ENCODE measurements at places on chromosomes 3 and 15.

GRCh38 chr3:176041812-176042211 is 1155.5 kb downstream of the TBL1XR1 start:
- DNase-seq = no peak

DNA sequence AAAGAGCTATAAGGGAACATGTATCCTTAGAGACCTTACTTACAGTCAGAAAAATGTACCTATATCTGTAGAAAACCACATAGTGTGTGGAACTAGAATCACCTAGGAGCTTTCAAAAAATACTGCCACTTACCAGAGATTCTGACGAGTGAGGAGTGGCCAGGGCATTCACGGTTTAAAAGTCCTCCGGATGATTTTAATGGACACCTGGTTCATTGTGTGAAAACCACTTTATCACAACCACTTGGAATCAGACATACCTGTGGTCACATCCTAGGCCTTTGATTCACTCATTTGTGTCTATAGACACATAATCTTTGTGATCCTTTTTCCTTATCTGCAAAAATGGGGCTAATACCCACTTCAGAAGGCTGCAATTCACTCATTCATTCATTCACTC is 159.8 kb downstream of the MBNL1 start:
- DNase-seq = no peak

- no peak for DNase-seq
Observed at GRCh38 chr3:190853464-190853863, 9.0 kb downstream of the GMNC start.

DNA sequence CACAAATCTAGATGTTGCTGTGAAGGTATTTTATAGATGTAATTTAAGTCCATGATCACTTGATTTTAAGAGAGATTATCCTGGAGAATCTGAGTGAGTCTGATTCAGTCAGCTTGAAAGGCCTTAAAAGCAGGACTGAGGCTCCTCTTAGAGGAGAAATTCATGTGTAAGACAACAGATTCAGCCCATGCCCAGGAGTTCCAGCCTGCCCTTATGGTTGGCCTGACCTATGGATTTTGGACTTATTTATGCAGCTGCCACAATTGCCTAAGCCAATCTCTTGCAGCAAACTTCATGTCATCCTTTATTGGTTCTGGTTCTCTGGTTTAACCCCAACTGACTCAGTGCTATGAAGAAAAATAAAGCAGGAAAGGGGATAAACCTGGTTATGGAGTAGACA is 296.5 kb upstream of the RASGRP1 start:
- no peak for DNase-seq

DNA sequence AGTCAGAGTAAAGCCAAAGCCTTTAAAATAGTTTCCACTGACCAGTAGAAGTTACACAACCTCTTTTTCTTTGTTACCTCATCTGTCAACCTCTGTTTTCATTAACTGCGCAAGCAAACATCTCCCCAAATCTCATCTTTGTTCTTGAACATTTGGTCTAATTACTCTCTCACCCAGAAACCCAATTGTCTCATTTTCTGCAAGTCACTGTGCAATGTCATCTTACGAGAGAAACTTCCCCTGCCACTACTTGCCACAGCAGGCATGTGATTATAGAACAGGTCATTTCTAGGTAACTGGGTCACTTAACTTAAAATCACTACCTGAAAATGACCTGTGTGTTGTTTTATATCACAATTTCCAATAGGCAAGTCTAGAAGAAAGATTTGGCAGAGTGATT is 159.4 kb downstream of the SI start:
- DNase-seq = no peak

DNA sequence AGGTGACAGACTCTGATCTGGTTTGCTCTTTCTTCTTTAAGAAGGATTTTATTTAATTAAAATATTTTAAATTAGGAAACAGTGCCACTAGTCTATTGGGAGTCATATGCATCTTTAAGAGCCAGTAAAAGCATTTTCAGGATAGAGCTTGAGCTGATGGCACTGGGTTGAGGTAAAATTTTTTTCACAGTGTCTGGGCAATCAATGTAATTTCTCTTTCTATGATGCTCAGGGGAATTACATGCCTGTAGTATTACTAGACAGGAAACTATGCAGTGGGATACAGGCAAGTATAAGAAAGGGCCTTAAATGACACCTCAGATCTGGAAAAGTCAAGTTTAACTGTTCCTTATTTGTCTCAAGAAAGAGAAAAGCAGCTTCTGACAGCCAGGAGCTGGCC is 76.4 kb downstream of the GAP43 start:
- DNase-seq = no peak

- DNase-seq = no peak
Observed at GRCh38 chr15:53980021-53980420, 1.8 kb downstream of the UNC13C start.

- DNase-seq = peak; percentile 39
Observed at GRCh38 chr15:87477737-87478686, 778.5 kb downstream of the NTRK3 start.

DNA sequence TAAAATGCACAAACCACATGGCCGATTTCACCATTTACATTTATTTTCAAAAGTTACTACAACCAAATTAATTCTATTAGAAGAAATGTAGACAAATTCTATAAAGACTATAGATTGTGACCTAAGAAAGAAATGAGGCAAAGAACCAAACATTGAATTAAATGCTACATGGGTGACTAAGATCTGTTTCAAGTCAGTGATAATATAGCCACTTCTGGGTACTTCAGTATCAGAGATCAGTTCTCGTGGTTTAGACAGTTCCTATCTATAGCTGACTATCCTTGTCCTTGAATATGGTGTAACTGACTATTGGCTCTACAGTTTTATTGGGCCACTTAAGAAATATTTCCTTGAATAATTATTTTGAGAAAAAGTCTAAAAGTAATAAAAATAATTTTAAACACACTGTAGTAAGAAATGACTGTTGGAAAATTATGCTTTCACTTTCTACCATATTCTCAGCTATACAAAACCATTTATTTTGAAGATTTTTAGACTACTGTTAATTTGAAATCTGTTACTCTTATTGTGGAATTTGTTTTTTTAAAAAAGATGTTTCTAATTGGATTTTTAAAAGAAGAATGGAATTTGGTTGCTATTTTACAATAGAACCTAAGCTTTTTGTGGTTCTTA is 14.1 kb downstream of the KCNMB3 start:
- DNase-seq = no peak

GRCh38 chr15:62517541-62517940 is 352.5 kb upstream of the C2CD4B start:
- DNase-seq = no peak

GRCh38 chr15:61997786-61998185 is 62.5 kb downstream of the VPS13C start:
- DNase-seq = no peak

DNA sequence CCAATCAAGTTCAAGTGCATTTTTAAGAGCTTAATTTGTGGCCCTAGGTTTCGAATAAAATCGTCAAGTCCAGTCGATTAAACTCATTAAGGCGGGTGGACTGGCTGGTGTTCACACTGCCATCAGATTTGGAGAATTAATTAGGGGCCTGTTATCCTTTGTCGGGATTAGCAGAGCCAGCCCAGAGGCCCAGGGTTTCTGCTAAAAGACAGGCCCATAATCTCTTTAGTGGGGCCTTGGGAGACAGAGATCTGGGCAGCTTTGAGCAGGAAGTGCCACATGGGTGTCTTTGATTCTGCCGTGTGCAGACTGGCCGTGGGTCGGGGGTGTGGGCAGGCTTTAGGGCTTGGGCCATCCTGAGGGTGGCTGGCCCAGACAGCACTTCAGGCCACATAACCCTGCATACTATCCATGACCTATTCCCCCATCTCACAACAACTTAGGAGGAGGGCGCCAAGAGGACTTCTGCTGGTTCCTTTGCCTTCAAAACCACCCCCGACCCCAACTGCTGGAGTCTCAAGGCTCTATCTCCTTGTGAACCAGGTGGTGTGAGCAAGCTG is 94.7 kb downstream of the PLXNA1 start:
- no peak for DNase-seq

GRCh38 chr3:170144437-170144843 is 37.1 kb downstream of the PHC3 start:
- no peak for DNase-seq

DNA sequence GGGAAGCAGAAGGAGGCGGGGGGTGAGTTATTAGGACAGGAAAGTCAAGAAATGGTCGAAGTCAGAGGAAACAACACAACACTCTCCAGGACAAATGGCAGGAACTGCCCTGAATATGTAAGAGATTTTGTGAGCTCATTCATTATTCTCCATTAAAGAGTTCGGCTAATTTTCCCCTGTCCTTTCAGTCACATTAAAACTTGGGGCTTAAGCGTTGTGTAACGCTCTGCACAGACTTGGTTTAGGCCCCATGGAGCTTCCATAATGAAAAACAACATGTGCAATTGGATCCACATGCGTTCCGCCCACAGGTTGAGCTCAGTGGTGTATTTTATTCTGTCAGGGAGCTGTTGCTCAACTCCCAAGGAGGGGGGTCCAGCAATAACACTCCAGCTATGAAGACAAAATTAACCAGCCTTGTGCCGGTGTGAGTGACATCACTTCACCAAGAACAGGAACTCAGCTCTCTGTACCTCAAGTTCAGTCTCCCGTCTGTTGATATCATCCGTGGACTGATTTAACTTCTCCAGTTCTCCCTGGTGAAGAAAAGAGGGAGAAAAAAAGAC is 2.3 kb downstream of the SH3BP5 start:
- peak; percentile 93 for DNase-seq

GRCh38 chr3:152176241-152176640 is 92.5 kb upstream of the MBNL1 start:
- no peak for DNase-seq

GRCh38 chr3:40745381-40746106 is 220.8 kb downstream of the ZNF621 start:
- DNase-seq = no peak

DNA sequence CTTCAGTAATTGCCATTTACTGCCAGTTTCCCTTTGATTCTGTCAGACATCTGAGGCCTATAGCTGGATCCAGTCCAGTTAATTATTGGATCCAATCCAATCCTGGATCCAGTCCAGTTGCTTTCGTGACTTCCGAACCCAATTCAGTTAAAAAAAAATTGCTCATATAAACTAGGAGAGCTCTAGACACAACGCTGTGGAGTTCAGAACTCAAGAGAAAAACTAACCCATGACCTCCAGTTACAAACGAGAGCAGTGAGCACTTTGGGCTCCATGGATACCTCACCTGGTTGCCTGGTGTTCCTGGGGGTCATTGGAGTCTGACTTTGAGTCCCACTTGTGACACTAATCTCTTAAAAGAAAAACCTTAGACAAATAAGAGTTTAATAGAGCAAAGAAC is 269.8 kb downstream of the THSD4 start:
- no peak for DNase-seq

GRCh38 chr3:70824078-70824477 is 511.6 kb upstream of the MDFIC2 start:
- no peak for DNase-seq

- DNase-seq = no peak
Observed at GRCh38 chr3:178054471-178054870, 481.8 kb upstream of the KCNMB2 start.

DNA sequence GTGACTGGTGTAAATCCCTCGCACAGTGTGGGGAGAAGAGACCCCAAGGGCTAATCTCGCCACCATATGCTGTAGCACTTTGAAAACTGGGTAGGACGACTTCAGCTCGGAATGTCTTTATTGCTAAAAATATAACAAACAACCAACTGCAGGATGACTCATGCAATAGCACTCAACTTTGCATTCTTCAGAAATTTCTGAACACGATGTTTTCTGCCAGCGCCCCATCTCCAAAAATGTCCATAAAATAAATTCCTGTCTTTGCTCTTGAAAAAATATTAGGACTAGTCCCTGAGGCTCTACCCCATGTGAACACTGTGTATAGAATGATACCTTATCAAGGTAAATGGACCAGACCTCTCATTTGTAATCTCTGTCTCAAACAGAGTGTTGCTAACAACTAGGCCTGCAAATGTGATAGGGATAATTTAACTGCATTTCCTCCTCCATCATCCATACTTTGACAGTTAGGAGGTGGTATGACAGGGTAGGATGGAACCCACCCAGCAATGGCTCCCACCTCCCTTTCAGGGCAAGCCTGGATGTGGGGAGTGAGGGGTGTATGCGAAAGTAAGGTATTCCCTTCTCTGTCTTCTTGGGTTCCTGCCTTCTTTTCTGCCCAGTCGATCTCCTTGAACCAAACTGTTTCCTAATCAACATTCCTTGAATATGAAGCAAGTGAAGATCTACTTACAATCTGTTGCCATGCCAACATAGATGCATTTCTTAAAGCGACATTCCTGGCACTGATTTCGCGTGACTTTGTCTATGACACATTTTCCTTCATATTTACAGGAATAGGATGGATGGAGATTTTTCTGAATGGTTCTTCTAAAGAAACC is 201.1 kb downstream of the NR1D2 start:
- DNase-seq = no peak

DNA sequence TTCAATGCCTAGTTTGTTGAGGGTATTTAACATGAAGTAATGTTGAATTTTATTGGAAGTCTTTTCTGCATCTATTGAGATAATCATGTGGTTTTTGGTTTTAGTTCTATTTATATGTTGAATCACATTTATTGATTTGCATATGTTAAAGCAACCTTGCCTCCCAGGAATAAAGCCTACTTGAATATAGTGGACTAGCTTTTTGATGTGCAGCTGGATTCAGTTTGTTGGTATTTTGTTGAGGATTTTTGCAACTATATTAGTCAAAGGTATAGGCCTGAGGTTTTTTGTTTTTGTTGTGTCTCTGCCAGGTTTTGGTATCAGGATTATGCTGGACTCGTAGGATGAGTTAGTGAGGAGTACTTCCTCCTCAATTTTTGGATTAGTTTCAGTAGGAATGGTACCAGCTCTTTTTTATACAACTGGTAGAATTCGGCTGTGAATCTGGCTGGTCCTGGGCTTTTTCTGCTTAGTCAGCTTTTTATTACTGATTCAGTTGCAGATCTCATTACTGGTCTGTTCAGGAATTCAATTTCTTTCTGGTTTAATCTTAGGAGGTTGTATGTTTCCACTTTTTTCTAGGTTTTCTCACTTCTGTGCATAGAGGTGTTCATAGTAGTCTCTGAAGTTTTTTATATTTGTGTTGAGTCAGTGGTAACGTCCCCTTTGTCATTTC is 209.8 kb upstream of the RBMS3 start:
- no peak for DNase-seq

DNA sequence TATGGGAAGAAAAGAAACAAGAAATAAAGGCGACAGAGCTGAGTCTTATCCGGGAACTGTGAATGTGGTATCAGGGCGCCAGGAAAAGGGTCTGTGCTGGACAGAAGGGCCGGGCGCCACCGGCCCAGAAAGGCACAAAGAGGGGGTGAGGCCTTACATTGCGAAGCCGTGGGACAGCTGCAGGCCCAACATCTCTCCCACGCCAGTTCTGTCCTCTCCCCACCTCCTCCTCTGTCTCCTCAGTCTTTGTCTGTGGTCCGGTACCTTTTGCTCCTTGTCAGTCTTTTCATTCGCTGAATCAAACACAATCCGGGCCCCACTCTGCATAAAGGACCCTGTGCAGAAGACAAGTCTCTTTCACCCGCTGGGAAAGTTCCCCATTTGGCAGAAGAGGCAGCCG is 81.8 kb downstream of the LRIG1 start:
- DNase-seq = no peak

DNA sequence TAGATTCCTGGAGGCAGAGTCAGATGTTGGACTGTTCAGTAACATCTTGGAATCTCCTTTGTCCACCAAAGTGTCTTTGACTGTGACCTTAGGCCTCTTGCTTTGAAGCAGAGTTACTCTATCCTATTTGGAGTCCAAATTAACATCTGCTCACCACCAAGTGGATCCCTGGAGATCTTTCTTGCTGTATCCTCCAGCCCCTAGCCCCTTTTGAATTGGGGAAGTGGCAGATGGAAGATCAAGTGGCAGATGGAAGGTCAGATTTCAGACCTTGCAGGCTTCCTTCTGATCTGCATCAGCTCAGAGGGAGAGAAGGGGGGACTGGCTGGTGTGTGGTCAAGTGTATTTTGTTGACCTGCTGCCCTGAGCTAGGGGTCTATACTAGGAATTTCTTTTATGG is 125.0 kb upstream of the ROPN1 start:
- DNase-seq = no peak

All from uterus (tissue), 4 donors.